NCI-H1417 treated with DMSO at 0.1 percent for 48 hours (cell line): ENCODE measurements at places on chromosomes 7 and 10.

DNA sequence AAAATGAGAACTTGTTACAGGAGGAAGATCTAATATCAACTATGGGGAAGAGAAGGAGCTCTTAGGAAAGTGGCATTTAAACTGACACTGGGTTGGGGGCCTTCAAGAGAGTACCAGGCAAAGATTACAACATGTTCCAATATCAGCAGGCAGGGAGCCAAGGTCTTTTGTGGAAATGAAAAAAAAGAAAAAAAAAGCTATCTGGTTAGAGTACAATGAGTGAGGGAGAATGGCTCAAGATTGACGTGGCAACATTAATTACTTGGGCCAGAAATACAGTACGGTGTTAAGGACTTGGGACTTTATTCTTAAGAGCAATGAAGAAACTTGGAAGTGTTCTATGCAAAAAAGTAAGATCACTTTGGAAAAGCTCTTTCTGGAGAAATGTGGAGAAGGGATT, 132.3 kb upstream of the CDK1 start:
- no peak for DNase-seq

- DNase-seq, result no peak
These were observed 25.5 kb upstream of the PCBD1 start for GRCh38 chr10:70913893-70914240.

DNA sequence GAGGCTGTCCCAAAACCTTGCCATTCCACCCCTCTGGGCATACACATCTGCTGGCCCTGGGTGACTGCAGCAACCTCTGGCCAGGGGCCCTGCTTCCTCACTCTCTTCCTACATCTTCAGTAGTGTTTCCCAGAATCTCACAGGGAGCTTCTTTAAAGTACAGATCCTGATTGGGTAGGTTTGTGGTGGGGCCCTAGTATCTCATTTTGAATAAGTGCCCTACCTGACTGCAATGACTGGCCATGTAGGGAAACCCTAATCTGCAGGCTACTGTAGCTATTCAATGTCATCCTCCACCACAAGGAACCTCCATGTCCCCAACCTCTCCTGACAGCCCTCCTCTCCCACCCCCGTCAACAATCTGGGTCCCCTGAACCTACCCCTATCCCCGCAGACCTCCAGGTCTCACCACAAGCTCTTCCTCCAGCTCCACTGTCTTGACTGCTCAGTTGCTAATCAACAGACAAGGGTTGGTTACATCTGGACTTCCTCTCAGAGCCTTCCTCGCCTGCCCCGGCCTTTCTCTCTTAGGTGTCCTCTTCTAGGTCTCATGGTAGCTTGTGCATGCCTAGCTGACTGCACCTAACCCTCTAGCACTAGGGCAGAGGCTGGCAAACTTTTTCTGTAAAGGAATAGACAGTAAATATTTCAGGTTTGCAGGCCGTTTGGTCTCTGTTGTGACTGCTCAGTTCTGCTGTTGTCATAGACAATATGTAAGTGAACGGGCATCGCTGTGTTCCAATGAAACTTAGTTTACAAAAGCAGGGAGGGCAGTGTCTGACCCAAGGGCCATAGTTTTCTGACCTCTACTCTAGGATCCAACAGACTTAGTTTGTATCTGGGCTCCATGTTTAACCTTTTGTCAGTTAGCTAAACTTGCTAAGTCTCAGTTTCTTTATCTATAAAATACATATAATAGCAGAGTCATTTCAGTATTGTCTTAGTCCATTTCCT, 121.1 kb downstream of the AOAH start:
- DNase-seq, result no peak

GRCh38 chr7:125611582-125611981, 682.0 kb upstream of the POT1 start:
- no peak for DNase-seq

DNA sequence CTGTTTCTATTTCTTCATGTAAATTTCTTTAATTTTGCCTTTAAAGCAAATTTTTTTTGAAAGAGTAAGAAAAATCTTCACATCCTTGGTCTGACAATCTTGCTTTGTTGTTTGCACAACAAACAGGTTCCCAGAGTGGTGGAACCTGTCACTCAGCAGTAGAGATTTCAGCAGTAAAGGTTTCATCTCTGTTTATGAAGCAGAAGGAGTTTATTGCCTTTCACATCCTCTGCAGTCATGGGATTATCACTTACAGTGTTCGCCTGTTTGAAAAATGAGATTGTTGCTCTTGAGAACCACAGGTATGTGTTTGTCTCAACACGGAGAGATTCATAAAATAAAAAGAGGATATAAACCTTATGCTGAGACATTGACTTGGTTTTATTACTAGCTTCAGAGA, 342.6 kb downstream of the IPMK start:
- DNase-seq, result no peak

GRCh38 chr10:11608159-11609013, 3.1 kb downstream of the USP6NL start:
- no peak for DNase-seq

DNA sequence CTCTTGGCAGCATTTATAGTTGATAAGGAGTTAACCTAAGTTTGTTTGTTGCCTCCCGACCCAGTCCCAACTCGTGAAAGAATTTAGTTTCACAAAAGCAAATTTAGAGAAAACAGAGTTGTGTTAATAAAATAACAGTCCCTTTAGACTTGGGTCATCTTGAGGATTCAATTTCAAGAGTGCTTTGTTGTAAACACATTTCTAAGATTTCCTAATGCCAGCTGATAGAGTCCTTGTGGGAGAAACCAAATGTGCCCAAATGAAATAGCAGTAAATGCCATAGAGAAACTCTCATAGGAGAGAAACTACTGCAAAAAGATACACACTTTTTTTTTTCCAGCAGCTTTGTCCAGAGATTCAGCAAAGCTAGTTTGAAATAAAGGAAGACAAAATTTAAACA, 211.3 kb upstream of the BMPER start:
- no peak for DNase-seq

DNA sequence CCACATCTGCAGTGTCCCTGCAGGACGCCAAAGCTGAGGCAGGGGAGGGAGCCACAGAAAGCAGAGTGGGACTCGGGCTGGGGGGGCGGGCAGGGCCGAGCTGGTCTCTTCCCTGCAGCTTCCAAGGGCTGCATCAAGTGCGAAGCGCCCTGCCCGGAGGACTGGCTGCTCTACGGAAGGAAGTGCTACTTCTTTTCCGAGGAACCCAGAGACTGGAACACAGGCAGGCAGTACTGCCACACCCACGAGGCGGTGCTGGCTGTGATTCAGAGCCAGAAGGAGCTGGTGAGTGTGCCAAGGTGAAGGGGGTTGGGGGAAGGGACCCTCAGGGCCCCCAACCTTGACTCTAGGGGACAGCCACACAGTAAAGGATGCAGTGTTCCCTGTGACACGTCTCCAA, 16.7 kb downstream of the CLEC2L start:
- DNase-seq, result no peak

- DNase-seq, result no peak
These were observed 107.5 kb upstream of the WAC start for GRCh38 chr10:28425422-28425821.

DNA sequence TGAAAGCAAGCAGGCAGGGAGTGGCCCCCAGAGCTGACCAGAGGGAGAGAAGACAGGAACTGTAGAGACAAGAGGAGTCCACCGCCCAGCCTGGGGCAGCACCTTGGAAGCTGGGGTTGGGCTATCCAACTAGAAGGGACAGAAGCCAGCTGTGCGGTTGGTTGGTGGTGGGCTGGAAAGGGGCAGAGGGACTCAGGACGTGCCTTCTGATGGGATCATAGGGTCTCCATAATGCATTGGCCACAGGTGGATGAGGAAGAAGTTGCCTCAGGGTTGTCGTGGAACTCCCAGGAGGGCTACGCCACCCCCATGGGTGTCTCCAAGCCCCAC, 114.0 kb upstream of the RET start:
- DNase-seq, result no peak

- no peak for DNase-seq
These were observed 24.8 kb downstream of the LIPK start for GRCh38 chr10:88730864-88731263.

- DNase-seq, result no peak
These were observed 102.5 kb downstream of the APBB1IP start for GRCh38 chr10:26540601-26541000.

- DNase-seq, result no peak
These were observed 63.8 kb upstream of the RET start for GRCh38 chr10:43013065-43013464.

DNA sequence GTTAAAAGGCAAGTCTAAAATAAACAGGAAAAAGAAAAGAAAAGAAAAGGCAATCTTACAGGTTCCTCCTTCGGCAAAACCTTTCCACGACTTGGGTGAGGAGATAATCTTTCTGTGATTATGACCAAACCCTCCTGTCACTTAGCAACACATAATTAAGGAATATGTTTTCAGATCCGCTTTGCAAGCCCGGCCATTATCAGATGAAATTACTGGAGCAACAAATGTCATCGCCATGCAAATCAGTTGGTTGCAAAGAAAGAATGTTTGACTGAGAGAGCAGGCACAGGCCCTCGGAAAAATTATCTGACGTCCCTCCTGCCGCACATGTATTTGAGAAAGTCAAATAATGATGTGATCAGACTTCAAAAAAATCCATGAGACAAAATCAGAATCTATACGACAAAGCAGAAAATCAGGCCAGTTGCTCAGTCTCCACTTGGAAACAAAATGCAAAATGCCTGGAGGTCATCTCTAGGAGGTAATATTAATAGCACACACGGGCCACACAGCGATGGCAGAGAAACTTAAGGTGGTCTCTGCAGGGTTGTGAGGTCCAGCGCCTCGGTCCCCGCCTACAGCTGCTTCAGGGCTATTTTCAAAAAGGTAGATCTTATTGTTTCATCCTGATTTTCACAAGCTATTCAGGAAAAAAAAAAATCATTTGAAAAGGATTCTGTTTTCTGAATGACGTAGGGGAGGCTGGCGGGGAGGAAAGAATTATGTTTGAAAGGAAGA, 82.7 kb downstream of the ZRANB1 start:
- peak; percentile 38 for DNase-seq

- DNase-seq, result no peak
These were observed 227.7 kb upstream of the TEX47 start for GRCh38 chr7:89023206-89023605.

DNA sequence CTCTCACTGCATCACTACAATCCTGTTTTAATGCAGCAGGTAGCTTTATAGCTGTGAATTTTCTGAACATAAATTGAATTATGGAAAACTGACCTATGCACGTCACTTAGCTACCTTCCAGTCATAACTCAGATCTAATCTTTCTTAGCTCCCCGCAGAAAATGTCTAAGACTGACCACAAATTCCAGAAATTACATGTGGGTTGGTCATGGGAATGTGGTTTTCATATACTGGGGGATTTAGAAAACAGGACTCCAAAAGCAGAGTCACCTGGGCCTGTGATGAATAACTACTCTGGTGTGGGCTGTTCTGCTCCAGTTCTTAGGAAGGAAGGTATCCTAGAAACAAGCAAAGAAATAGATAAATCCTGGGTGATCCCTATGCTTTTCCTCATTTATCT, 178.4 kb upstream of the LRRTM3 start:
- no peak for DNase-seq

DNA sequence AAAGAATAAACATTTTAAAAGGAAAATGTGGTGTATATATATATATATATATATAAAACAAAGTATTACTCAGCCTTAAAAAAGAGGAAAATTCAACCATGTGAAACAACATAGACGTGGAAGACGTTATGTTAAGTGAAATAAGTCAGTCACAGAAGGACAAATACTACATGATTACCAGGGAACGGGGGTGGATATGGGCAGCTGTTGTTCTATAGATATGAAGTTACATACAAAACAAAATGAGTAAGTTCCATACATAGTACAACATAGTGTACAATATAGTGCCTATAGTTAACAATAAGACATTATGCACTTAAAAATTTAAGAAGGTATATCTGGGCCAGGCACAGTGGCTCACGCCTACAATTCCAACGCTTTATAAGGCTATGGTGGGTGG, 48.8 kb downstream of the SGMS1 start:
- no peak for DNase-seq

DNA sequence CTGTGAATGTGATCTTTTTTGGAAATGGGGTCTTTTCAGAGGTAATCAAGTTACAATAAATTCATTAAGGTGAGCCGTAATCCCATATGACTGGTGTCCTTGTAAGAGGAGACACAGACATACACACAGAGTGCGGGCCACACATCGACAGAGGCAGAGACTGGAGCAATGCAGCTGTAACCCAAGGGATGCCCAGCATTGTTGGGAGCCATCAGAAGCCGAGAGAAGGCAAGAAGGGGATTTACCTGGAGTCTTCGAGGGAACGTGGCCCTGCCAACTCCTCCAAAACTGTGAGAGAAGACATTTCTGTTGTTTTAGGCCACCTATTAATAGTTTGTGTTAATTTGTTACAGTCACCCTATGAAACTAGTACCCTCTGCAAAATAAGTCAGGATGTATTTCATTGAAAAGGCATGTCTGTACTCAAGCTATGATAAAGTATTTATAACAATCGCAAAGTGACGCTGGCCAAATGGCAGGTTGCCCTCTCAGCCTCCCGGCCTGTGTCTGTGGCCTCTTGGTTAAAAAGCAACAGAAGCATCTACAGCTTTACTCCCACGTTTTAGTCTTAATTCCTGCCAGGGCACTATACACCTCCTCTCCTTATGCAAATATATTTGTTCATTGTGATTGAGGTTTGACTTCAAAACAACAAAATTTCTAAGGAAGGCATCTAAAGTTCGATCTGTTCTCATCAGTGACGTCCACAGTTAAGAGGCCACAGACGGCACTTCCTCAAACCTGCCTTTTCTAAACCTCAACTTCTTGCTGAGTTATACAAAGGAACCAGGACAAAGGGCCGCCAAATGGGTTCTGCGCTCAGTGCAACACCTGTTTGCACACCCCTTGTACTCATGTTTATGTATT, 46.8 kb downstream of the HIPK2 start:
- no peak for DNase-seq

DNA sequence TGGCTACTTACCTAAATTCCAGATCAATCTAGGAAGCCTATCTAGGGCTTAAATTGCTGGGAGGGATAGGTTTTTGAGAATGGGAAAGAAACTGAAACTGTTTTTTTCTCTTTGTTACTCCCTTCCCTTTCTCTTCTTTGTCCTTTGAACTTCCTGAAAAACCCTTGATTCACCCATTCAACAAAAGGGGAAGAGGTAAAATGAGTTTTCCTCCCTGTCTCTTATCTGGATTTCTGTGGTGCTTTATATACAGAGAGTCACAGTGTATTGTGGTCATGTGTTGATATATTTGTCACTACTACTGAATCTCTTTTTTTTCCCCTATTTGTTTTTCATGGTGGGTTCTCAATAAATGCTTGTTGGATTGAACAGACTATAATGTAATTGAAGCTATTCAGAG, 19.8 kb upstream of the NUP205 start:
- no peak for DNase-seq
